NCI-H748 treated with DMSO at 0.1 percent for 48 hours (cell line): ENCODE measurements at places on chromosomes 5 and 9.

DNA sequence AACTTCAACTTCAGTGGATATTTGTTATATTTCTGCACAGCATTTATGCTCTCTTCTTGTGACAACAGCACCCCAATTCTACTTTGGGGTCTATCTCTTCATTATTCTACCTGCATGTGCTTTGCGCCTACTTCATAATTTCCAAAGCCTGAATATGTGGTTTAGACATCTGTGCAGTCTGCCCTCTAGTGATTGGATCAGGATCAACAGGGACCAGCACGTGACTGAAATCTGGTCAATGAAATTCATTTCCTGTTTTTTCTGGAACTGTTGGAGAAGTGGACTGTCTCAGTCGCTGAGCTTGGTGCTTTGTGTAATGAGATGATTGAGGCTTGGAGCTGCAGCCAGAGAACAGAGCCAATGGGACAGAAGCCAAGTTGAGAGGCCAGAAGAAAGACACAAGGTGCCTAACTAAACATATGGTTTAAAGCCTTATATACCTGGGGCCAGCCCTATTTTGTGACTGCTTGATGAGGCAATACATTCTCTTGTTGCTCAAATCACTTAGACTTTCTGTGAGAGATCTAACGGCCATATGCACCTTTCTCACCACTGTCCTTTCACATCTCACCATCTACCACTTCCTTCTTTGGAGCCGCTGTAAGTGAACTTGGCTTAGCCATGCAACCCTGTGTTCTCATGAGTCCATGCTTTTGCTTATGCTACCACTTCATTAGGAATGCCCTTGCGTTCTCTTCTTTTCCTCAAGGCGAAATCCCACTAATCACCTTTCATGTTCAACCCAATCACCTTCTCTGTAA lies 68.8 kb upstream of the PPP2R2B start:
- DNase-seq, result no peak

GRCh38 chr5:121189342-121190305 lies 662.1 kb upstream of the FTMT start:
- no peak for DNase-seq

DNA sequence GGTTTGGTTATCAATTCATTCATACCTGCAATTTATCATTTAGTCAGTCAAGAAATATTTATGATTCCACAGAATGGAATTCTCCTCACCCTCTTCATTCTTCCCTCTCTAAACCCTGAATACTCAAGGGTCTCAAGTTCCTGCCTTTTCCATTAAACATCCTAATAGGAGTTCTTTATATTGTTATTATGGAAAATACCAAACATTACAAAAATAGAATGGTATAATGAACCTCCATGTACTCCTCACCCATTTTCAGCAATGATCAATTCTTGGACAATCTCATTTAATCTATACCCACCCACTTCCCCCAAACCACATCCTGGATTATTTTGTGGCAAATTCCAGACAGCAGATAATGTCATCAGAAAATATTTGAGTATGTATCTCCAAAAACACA lies 74.5 kb downstream of the ADAMTS12 start:
- no peak for DNase-seq

- DNase-seq, result no peak
These were observed 113.8 kb upstream of the SPRY4 start for GRCh38 chr5:142438573-142438972.

GRCh38 chr5:97167435-97167834 lies 15.6 kb downstream of the RIOK2 start:
- no peak for DNase-seq

GRCh38 chr5:74367241-74367733 lies 273.2 kb downstream of the ENC1 start:
- no peak for DNase-seq

DNA sequence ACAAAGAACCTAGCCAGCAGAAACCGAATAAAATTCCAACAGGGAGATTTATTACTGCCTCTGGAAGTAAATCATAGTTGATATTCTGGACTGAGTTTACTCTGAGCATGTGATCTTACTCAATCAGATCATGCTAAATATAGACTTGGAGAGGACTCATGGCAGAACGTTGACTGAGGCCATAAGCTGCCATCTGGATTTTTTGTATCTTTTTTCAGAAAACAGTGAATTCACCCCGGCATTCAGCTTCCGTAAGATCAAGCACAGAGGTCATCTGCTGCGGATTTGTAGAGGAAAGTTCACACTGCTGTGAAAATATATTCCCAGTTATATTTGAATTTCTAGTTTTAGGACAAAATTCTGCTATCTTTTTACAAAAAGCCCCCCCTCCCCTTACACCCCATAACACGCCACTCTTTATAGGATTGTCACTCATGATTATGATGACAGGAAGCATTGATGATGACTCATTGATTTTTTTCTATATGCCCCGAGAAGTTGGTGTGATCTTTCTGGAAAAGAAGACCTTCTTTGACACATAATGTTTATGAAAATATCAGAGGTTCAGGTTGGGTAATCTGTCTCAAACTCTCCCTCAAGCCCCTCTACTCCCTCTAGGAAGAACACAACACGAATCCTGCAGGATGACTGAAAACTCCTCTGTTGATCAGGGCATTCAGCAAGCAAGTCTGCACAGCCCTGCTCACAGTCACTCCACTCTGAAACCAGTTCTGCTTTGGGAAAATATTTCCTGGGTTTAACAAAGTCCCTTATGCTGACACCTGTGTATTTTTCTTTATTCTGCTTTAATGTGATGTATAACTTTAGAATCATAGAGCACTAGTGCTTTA lies 70.8 kb downstream of the NXNL2 start:
- no peak for DNase-seq

- no peak for DNase-seq
These were observed 104.0 kb downstream of the RGS3 start for GRCh38 chr9:113567361-113568080.
